ENCODE measurements at places on chromosomes 2 and 18.

DNA sequence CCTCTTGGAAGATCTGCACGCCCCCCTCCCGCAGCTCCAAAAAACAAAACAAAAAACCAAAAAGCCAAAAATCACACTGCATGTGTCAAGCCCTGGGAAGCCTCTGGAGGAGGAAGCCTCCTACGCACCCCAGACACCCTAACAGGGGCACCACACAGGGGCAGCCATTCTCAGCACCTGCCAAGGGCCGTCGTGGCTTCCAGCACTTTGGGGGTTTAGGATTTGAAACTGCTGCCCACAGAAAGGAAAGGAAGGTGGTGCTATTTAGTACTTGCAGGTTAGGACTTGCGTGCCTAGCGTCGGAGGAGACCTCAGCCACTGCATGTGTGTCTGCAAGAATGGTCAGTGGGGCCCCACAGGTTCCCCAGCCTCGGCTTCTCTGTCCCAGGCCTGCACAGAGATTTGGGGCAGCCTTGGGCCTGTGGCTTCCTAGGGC, 419 bp upstream of the GPR55 start:
- no peak for DNase-seq

DNA sequence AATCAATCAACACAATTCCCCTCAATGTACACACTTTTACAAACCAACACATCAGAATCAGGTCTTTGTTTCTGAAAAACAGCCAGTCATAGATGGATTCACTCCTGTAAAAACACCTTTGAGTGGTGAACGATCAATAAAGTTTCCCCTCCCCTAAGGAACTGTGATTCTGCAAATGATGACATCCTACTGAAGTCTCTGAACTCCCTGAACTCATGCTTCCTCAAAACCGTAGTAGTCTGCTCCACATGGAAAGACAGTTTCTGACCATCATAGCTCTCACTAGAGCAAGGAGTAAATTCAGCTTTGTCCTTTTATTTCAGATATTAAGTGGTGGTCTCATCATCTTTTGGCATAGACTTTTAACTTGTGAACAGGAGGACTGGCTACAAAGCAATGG, 43.5 kb upstream of the ACTR3 start:
- DNase-seq, result no peak

- no peak for DNase-seq
These were observed 435.3 kb downstream of the TGIF1 start for GRCh38 chr18:3885209-3885792.

- no peak for DNase-seq
These were observed 13.6 kb upstream of the KIDINS220 start for GRCh38 chr2:8850845-8851487.

DNA sequence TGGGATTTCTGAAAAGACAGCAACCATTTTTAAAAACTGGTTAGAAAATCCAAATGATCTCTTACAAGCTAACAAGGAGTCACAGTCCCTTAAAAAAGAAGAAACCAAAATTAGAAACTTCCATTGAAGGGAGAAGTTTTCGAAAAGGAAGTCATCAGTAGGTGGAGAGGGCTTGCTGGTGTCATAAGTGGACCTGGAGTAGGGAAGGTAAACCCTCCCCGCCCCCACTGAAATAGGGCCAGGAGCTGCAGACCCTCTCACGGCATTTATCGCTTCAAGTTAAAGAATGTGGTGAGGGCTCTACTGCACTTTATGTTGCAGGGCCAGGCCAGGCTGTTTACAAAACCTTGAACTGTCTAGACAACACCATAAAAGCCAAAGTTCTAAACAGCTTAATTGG, 2.9 kb downstream of the HOXD11 start:
- DNase-seq, result no peak

GRCh38 chr2:127609031-127609751, 36.8 kb upstream of the GPR17 start:
- no peak for DNase-seq

DNA sequence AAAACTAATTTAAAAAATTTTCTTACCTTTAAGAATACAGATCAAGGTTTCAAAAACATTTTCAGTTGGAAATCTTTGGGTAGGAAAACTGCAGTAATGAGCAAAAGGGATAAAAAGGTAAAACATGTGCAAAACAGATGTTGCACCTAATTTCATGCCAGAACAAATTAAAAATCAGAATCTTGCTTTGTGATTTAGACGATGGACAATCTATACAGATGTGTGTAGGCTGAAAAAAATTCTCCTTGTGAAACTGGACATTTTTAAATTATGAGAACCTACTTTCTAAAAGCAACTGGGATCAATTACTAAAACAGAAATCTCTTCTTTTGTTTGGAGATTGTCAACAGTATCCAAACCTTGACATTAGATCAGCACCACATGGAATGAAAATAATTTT, 183.2 kb upstream of the ITGA4 start:
- DNase-seq, result no peak

DNA sequence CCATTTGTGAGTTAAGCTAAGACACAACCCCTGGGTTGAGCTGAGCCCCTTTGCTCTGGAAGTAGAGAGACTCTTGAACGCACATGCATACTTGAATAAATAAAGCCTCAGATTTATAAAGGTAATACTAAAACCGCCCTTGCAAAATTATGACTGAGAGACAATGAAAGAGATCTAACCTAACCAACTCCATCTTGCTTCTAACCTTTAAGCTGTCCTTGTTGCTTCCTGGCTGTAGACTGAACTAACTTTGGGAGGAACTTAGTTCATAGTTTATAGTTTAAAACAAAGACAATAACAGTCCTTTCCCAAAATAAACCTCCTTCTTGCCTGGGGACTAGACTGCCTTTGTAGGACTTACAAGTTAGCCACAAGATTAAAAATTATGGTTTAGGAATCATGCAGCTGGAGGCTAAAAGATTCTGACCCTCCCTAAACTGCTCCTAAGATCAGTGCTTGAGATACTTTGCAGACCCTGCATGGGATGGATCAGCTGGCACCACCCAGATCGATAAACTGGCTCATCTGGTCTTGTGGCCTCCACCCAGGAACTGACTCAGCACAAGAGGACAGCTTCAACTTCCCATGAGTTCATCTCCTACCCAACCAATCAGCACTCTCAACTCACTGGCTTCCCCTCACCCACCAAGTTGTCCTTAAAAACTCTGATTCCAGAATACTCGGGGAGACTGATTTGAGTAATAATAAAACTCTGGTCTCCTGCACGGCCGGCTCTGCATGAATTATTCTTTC, 240.2 kb upstream of the SLC14A2 start:
- DNase-seq, result no peak

DNA sequence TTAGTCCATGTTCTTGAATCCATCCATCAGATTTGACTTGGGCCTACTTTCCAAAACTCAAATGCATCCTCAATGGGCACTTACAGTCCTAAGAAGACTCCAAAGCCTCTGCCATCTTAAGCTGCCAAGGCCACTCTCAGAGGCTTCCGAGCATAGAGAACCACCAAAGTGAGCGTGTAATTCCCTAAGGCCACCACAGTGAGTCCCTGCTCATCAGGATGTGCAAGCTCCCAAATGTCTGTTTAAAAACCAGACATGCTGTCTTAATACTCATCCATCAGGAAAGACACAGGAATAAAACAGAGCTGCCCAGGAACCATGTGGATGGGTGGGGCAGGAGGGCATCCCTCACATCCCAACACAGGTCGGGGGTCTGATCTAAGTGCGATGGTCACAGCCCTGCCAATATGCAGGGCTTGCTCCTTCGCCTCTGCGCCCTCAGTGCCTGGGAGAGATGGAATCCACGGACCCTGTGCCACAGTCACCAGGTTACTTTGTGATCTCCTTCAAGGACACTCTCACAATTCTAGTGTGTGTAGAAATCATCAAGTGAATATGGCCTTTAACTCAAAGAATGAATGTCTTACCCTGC, 80.4 kb downstream of the POLR1A start:
- DNase-seq, result no peak

- no peak for DNase-seq
These were observed 134.1 kb upstream of the DLGAP1 start for GRCh38 chr18:4589056-4589800.

GRCh38 chr2:47208852-47209606, 53.9 kb upstream of the STPG4 start:
- no peak for DNase-seq

GRCh38 chr18:63007231-63007630, 291.9 kb downstream of the PHLPP1 start:
- DNase-seq, result no peak

- no peak for DNase-seq
These were observed 768 bp upstream of the CYBRD1 start for GRCh38 chr2:171521361-171522051.

GRCh38 chr2:120893811-120894584, 158.3 kb downstream of the GLI2 start:
- DNase-seq, result no peak

- no peak for DNase-seq
These were observed 22.9 kb downstream of the EPAS1 start for GRCh38 chr2:46320141-46320567.

DNA sequence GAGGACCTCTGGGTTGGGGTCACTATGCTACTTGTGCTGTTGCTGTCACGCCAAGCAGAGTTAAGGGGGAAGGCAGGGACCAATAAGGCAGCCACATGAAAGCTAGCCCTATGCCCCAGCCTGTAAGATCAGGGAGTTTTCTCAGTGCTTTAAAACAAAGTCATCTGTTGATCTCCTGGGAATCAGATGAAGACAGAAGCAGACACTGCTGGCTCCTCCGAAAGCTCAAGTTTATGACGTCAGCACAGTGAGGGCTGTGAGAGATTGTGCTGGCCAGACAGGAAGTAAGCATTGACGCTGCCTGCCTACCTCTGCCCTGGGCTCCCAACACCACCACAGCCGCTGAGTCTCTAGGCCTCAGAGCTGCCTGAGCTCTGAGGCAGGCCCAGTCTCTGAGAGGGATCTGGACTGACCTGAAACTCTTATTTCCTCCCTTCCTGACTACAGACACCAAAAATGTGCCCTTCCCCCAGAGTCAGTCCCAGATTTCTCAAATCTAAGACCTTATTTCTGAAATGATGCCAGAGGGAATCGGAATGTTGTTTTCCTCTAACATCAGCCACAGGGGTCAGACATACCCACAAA, 118.1 kb upstream of the EPAS1 start:
- no peak for DNase-seq

GRCh38 chr18:3044931-3045698, 32.2 kb upstream of the LPIN2 start:
- no peak for DNase-seq

GRCh38 chr2:231991664-231992063, 30.2 kb downstream of the DIS3L2 start:
- DNase-seq, result no peak

DNA sequence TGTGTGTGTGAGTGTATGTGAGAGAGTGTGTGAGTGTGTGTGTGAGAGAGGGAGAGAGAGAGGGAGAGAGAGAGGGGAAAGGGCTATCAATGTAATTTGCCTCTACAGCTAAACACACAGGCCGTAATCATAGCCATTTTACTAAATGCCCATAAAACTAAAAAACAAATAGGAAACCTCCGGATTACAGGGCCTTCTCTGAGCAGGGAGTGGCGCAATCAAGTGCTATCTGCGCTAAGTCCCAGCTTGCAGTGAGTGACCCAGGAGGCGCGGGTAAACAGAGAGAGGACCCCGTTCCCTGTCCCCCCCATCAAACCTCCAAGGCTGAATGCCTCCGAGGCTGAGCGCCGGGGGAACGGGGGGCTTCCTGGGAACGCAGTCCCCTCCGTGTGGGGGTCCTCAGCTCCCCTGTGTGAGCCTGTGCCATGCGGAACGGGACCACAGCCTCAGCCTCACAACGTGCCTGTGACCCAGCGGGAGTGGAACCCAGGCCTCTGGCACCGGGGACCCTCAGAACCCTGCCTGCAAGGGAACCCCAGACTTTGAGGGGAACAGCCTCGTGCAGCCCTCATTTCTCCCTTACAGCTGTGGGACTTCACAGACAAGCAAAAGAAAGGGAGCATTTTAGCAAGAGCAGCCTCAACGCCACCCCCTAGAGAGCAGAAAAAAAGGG, 54.7 kb upstream of the ID2 start:
- no peak for DNase-seq

- no peak for DNase-seq
These were observed 293.8 kb downstream of the CYP26B1 start for GRCh38 chr2:71853858-71854257.

DNA sequence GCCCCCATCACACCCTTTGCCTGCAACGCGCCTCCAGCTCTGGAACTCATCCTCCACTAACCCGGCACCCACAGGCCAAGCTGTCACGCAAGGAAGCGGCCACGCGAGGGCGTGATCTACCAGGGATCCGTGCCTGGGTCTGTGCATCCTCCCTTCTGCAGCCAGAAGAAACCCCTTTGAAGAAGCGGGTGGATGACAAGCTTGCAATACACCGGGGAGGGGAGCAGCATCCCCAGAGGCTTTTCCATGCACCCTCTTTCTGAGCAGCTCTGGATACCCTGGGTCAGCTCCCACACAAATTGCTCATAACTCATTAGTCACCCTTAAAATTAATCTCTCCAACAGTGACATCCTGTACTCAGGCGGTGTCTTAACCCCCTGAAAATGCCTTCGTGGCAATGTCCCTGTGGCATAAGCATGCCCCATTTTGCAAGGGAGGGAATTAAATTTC, 47.6 kb downstream of the PDCL3 start:
- no peak for DNase-seq

DNA sequence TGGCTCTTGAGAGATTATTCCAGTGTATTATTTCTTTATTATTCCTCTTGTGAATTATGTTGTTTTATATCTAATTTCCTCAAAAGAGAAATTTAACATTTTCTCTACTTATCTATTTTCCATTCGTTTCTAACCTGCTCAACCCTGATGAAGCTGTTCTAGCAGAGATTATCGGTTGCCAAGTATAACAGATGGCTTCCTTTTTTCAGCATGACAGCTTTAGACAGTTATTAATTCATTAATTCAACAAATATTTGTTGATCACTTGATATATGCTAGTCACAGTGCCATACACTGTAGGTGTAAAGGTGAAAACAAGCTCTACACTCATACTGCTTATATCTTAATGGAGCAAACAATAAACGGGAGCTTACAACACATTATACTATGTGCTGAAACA, 137.9 kb upstream of the UBE2E3 start:
- no peak for DNase-seq

DNA sequence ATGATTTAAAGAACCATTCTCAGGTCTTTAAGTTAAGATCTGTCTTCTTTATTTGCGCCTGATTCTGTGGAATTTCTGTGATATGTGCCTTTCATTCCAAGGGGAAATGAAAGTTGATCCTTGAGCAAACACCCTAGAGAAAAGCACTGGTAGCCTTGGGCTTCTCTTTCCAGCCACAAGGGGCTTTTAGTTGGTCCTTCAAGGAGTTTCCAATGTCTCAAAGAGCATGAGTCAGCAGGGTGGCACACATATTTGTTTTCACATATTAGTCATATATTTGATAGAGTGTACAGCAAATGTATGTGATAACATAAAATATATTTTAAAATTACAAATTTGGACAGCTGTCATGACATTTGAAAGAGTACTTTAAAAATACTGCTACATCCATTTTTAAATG, 339.5 kb downstream of the TXNL1 start:
- DNase-seq, result no peak

DNA sequence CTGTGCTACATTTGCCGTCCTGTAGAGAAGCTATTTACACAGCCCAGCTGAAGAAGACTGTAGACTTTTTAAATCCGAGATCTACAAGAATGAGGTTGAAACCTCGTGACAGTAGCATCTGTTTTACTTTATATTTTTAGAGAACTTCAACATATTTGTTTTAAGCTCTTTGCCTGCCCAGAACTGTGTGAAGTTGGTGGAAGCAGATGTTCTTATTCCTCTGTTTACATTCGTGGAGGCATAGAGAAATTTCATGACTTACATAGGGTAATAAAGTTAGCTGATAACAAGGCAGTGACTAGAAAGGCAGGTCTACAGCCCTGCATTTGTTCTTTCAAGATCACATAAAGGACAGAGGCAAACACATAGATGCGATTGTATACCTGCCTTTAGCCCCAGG, 47.0 kb upstream of the MAP3K20 start:
- DNase-seq, result no peak

- no peak for DNase-seq
These were observed 180.9 kb upstream of the ALKAL2 start for GRCh38 chr2:468648-469336.
